ENCODE measurements at places on chromosomes 13 and 19. TPM values are rescaled to one million over a fixed set of nuclear protein-coding genes. Genes with fewer than 3 reads are reported as not detected.

DNA sequence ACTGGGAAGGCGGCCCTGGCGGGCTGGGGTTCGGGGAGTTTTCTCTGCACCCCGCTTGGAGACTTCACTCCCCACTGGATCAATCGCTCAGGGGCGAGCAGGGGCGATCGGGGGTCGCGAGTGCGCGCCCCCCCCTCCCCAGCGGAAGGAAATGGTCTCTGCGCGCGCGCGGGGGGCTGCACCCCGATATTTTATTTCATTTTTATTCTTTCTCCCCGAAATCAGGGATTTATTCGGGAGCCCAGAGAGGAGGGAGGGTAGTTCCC is 421 bp downstream of the ARID3A start:
- DNase-seq = no peak

DNA sequence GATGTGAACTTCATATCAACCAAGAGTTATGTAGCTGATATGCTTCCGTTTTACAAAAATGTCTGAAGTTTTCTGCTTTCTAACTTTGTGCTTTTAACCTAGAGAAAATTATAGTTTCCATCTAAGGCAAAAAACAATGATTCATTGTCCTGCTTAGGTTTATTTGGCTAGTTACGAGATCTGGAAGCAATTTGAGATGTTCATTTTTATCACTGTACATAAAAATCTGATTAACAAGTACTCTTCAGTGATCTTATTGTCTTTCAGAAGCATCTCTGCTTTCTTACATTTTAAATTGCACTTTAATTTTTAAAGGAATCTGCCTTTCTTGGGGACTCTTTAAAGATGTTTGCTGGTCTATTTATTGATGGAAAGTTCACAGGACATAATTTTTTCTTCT is 188.1 kb downstream of the RFC3 start:
- DNase-seq = no peak

SOX21 gene
- total RNA-seq = not detected

NXNL1 gene
- total RNA-seq = not detected

Data from epithelial cell of proximal tubule (primary cell).